NCI-H1436 treated with DMSO at 0.1 percent for 48 hours (cell line): ENCODE measurements at places on chromosomes 2 and 18.

- no peak for DNase-seq
Observed at GRCh38 chr18:29174891-29175290, 998.0 kb upstream of the CDH2 start.

DNA sequence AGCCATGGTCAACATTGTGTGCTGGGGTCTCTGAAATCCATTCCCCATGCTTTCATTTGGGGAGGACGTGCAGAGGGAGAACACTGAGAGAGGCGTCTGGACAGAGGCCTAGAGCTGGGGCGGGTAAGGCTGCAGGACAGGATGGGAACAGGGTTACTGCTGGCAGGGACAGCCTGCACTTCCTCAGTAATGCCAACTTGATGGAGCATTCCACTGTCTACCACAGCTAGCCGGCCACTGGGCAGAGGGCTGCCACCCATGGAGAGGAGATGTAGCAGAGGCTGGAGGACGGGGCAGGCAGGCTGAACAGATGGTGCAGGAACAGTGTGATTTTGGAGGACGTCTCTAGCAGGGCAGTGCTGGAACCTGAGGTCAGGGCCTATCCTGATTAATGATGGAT, 29.3 kb downstream of the MRPL33 start:
- DNase-seq = no peak

DNA sequence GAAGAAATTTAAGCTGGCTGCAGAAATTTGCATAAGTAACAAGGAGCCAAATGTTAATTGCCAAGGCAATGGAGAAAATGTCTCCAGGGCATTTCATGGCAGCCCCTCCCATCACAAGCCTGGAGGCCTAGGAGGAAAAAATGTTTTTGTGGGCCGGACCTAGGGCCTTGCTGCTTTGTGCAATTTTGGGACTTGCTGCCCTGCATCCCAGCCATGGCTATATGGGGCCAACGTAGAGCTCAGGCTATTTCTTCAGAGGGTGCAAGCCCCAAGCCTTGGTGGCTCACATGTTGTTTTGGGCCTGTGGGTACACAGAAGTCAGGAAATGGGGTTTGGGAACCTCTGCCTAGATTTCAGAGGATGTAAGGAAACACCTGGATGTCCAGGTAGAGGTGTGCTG, 57.7 kb downstream of the MOB4 start:
- no peak for DNase-seq

- DNase-seq = no peak
Observed at GRCh38 chr18:80187956-80188642, 59.2 kb downstream of the PARD6G start.

DNA sequence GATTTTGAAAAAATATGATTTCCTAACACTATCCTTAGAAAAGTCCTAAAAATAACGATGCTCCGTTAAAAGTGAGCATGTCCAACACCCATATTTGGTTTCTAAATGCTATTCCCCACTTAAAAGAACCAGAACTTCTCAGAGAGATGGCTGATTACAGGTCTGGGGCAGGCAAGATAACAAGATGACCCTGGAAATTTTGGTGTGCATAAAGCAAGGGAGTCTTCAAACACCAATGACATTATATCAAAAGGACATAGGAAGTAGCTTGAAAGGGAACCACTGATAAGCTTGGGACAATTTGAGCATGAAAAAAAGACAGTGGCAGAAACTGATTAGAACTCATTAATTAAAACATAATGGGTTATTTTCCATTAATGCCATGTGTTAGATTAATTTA, 17.9 kb downstream of the STK17B start:
- no peak for DNase-seq

GRCh38 chr2:218745160-218745558, 34.5 kb downstream of the TTLL4 start:
- no peak for DNase-seq

- DNase-seq = no peak
Observed at GRCh38 chr18:74947875-74948274, 261.1 kb downstream of the PTGR3 start.

DNA sequence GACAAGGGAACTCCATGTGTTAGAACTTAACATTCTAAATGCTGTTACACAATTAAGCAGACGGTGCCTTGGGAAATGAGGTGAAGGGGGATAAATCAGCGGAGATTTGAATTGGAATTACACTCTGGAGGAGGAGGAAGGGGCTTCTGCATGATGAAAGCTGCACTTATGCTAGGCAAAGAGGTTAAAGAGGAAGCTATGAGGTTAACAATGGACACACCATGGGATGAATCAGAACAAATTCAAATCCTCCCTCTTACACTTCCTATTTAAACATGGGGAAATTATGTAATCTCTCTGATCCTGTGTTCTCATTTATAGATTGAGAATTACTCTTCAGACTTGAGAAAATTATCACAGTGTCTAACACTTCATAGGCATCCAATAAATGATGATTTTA, 121.5 kb upstream of the SIX2 start:
- no peak for DNase-seq

DNA sequence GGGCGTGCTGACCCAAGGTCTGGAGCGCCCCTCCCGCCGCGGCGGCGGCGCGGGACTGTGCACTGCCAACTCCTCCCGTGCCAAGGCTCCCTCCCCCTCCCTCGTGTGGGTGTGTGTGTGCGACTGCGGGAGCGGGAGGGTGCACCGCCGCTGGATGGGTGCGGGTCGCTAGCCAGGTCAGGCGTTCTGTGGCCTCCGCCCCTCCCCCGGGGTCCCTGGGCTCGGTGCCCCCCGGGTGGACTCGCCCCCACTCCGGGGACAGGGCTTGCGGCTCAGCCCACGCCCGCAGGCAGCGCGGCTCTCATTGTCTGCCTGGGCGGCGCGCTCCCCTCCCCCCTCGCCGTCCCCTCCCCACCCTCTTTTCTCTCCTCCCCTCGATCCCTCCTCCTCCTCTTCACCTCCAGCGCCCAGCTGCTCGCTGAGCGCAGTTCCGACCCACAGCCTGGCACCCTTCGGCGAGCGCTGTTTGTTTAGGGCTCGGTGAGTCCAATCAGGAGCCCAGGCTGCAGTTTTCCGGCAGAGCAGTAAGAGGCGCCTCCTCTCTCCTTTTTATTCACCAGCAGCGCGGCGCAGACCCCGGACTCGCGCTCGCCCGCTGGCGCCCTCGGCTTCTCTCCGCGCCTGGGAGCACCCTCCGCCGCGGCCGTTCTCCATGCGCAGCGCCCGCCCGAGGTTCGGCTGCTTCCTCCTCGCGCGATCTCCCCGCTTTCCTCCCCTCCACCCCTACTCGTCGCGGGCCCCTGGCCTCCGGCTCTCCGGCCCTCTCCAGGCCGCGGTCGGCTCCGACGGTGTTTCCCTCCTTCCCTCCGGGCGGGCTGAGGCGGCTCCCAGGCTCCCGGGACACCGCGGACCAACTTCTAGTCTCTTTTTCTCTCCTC, at the start of gene GATA6:
Gene GATA6 (plus strand): TSS at position 579 of the 878 bp plus-strand sequence. CDS start 1,556 bp downstream, outside the sequence.
- DNase-seq = peak; percentile 26

- DNase-seq = no peak
Observed at GRCh38 chr2:227186751-227187150, 22.3 kb downstream of the COL4A3 start.

DNA sequence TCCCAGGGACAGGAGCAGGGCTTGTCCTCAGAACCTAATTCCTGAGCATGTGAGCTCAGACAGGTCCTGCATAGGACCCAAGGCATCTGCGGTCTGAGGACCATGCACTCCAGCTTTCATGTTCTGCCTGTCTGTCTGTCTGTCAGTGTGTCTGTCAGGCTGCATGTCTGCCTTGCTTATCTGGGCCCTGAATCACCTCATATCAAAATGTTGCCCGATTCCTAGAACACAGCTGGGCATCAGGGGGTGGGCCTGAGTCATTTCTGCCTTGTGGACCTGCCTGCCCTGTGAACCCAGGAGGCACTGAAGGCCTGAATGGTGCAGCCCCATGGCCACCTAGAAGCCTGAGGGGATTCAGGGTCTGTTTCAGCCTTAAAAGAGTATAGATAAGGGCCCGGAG, 22.1 kb downstream of the INHBB start:
- no peak for DNase-seq

GRCh38 chr2:209476367-209477208, 52.7 kb downstream of the MAP2 start:
- no peak for DNase-seq

DNA sequence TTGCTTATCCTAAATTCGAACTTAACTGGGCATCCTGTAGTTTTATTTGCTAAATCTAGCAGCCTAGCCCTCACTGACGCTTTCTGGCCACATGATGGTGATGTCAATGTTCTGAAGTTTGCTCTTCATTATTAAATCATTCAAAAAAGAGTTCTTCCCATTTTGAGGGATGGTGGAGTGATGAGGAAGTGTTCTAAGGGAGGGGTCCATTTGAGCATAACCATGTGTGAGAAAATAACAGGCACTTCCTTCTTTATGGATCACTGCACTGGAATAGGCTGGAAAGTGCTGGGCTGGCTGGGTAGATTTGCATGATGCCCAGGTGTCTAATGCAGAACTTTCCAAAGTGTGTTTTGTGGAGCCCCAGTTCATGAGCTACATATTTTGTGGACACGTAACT, 74.2 kb downstream of the TNFRSF11A start:
- DNase-seq = no peak

GRCh38 chr2:42859006-42859552, 66.7 kb upstream of the HAAO start:
- no peak for DNase-seq

GRCh38 chr2:112482309-112483041, 519 bp downstream of the TTL start:
- no peak for DNase-seq

- no peak for DNase-seq
Observed at GRCh38 chr2:221423210-221423804, 148.8 kb downstream of the EPHA4 start.

DNA sequence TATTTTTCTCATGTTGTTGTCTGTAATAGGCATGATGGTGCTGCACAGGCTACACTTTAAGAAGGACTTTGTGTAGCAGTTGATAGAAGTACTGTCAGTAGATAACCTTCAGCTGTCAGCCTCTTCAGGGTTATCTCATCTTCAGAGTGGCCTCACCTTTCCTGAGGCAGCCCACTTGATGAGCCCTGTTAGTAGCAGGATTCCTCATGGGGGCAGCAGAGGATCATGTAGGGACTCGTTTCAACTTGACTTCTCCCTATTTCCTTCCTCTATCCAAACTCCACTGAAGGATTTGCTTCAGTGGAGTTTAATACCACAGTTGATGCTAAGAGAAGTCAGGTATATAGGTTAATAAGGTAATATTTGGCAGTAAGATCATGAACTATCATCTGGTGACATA, 530.3 kb upstream of the FSIP2 start:
- no peak for DNase-seq

DNA sequence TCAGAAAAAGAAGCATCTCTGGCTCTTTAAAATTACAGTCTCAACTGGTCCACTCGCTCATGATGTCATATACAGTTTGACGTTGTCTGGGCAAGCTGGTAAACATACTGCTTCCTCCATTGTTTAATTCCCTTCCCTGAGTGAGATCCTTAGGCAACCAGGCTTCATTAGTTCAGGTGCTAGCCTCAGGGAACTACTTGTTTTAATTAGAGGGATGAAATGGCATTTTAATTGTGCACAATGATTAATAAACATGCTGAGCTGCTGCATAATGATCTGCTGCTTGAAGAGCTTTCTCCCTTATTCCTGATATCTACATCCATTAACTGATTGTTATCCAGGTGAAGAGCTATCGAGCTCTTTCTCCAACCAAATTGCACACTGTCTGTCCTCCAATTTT, 195.6 kb upstream of the ETAA1 start:
- DNase-seq = no peak

- DNase-seq = no peak
Observed at GRCh38 chr2:176490061-176490861, 221.0 kb downstream of the MTX2 start.

DNA sequence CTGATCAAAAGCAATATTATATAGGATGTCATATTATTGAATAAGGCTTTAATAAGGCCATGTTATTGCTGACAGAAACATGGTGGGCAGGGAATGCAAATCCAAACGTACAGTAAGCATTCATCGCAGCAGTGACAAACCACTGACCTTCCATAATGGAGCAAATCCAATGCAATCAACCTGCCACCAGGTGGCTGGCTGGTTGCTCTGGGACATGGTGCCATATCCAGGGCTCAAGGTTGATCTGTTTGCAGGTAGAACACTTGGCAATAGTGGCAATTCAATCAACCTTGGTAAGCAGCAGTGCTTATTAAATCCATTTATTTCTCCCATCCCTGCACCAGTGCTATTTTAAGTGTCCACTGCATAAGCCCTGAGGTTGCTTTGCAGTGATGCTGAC, 75.4 kb downstream of the CERKL start:
- no peak for DNase-seq

DNA sequence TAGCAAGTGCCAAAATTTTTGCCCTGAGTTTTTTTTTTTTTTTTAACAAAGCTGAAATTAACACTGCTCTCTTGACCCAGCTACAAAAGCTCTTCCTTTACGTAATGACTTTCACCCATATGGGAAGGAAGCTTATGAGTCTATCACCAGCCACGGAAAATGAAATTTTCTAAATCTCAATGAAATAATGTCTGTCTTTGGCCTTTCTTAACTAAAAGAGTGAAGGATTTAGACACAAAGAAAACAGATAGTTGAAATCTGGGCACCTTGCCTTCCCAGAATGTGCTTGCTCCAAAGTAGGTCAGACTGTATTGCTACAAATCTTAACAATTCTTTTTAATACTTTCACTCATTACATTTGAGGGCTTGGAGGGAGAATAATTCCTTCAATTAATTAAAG, 180.8 kb upstream of the MGAT5 start:
- DNase-seq = no peak

DNA sequence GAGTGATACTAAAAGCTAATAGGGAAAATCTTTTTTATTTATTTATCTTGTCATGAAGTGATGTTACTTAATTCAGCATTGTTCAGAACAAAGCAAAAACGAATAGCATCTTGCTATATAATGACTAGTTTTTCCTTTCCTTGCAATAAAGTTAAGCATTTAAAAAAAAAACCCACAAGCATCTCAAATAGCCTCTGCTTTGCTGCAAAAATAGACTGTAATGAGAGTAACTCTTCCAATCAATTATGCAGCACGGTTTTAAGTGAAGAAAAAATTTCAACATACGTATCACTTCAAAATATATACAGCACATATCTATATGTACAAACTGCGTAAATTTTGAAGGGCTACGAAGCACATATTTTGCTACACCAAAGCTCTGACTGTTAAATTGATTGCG, 153.3 kb upstream of the VRK2 start:
- DNase-seq = no peak

GRCh38 chr2:64374686-64375085, 79.3 kb upstream of the LGALSL start:
- DNase-seq = no peak

DNA sequence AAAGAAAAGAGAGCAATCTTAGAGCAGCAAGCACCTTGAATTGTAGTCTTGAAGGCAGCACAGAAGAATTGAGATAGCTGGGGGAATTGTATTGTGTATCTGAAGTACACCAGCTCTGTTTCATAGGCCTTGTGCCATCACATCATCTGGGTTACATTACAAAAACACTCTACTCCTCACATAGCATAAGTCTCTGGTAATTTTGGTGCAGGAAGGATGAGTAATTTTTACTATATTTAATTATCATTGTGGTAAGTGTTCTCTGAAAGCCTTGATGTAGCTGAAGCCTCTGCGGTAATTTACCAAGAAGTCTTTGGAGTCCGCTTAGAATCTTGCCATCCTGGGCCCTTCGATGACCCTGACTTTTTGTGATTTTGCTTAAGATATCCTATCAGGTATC, 291.1 kb downstream of the ARHGAP15 start:
- DNase-seq = no peak

- DNase-seq = no peak
Observed at GRCh38 chr2:229477269-229477755, 206.2 kb upstream of the PID1 start.

GRCh38 chr18:29123706-29124530, 947.0 kb upstream of the CDH2 start:
- DNase-seq = no peak

GRCh38 chr2:211404098-211404497, 847.7 kb downstream of the CPS1 start:
- DNase-seq = no peak

GRCh38 chr2:156956161-156956560, 301.3 kb upstream of the GALNT5 start:
- no peak for DNase-seq
